Smooth muscle cell of the brain vasculature (primary cell): ENCODE measurements at places on chromosomes 5 and 9.
A peak's percentile ranks its signal among the peaks of the same experiment; 100 is the strongest.

DNA sequence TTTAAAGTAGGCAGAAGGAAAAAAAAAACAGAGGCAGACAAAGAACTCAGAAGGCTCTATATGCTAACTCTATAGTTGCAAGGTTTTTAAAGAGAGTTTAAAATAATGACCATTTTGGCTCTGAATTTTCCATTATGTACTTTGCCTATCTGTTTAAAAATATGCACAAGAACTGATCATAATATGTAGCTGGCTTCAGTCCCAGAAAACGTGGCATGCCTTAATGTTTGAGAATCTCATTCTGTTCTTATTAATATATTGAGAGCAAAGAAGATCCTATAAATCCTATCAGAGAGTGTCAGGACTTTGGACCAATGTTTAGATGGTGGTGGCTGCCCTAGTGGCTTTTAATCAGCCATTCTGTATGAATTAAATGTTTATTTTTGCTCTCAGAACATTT is 121.5 kb downstream of the JMY start:
- no peak for DNase-seq

GRCh38 chr9:78325343-78325742 is 28.4 kb downstream of the PSAT1 start:
- DNase-seq, result peak; percentile 32

DNA sequence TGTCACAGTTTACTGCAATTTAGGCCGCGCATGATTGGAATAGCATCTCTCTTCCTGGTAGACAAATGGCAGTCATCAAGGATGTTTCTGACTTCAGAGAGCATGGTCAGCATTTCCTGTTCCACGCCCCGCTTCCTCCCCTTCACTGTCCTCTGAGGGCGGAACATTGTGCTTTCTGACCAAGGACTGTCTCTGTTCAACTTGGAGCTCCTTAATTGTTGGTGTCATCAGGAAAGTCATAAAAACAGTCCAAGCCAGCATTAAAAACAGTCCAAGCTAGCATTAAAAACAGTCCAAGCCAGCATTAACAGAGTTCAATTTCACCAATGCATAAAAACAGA is 301.3 kb upstream of the IRX4 start:
- no peak for DNase-seq

GRCh38 chr5:154002511-154003020 is 36.1 kb downstream of the FAM114A2 start:
- DNase-seq, result no peak

- peak; percentile 93 for DNase-seq
These were observed 124.3 kb upstream of the SLC12A2 start for GRCh38 chr5:127959152-127959764.

DNA sequence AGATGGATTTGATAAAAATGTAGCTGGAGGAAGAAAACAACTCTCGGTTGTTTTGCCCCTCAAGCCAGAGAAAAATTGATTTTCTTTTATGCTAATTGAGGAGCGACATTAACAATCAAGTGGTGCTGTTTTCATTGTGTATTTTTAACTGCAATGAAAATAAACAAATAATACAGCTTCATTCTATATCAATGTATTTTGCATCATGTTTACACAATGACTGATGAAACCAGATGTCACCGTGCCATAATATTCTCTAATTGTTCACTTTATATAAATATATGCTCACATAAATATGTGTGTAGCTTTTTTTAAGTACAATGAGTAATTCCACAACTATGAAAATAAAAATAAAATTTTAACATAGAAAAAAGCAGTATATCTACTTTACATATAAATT is 139.0 kb upstream of the PRDM9 start:
- no peak for DNase-seq

- DNase-seq, result no peak
These were observed 929.9 kb downstream of the TLE4 start for GRCh38 chr9:80501635-80502034.

GRCh38 chr5:66004216-66004615 is 77.8 kb downstream of the ERBIN start:
- DNase-seq, result no peak

DNA sequence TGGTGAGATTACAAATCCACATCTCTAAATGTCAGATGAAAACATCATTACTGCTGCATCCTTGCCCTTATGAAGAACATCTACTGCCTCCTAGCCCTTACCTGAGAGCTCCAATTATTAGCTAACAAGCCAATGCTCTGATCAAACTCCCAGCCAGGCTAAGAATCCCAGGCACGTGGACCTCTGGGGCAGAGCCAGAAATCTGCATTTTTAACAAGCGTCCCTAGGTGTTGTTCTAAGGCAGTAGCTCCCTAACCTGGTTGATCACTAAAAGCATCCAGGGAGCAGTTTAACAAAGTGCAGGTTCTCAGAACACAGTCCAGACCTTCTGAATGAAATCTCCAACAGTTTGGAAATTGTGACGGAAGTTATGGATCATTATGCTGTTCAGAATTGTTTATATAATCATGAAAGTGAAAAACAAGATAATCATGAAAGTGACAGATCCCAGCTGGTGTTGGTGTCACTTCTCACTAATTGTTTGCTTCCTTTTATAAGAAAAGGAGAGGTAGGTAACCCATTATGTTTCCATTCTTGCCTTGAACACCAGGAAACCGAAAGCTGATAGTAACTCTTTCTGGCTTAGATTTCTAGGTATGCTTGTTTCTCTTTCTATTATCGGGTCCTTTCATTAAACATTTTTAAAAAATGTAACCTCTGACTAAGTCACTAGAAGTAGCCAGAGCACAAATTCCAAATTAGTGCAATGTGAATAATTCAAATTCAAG is 216.5 kb upstream of the NR4A3 start:
- no peak for DNase-seq

DNA sequence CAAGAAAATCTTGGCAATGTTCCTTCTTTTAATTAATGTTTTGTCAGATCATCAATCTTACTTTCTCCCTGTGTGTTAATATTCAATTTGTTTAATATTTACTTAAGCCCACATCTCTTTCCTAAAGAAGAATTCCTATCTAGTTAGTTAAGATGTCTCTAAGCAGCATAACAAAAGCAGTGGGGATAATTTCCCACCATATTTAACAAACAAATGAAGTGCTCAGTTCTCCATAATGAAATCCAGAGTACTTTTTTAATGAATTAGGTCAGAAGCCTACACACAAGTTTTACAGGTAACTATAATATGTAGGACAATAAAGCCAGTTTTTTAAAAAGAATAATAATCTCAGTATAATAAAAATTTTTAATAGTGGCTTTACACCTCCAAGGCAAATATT is 1918.8 kb downstream of the EFNA5 start:
- no peak for DNase-seq
